ENCODE measurements at places on chromosomes 1 and 21. TPM values are rescaled to one million over a fixed set of nuclear protein-coding genes. Genes with fewer than 3 reads are reported as not detected.

The HSD11B1 gene
- total RNA-seq, result 11.4 TPM

The ADAMTS4 gene
- total RNA-seq, result 0.83 TPM

The PRAMEF25 gene
- total RNA-seq, result not detected

The RPS6KA1 gene
- total RNA-seq, result 175 TPM

- DNase-seq, result no peak
These were observed 40.6 kb downstream of the PDC start for GRCh38 chr1:186420311-186420710.

GRCh38 chr1:179230251-179230650, 774 bp upstream of the ABL2 start:
- DNase-seq, result no peak

GRCh38 chr21:45836268-45836655, 145.3 kb upstream of the COL6A1 start:
- no peak for DNase-seq

DNA sequence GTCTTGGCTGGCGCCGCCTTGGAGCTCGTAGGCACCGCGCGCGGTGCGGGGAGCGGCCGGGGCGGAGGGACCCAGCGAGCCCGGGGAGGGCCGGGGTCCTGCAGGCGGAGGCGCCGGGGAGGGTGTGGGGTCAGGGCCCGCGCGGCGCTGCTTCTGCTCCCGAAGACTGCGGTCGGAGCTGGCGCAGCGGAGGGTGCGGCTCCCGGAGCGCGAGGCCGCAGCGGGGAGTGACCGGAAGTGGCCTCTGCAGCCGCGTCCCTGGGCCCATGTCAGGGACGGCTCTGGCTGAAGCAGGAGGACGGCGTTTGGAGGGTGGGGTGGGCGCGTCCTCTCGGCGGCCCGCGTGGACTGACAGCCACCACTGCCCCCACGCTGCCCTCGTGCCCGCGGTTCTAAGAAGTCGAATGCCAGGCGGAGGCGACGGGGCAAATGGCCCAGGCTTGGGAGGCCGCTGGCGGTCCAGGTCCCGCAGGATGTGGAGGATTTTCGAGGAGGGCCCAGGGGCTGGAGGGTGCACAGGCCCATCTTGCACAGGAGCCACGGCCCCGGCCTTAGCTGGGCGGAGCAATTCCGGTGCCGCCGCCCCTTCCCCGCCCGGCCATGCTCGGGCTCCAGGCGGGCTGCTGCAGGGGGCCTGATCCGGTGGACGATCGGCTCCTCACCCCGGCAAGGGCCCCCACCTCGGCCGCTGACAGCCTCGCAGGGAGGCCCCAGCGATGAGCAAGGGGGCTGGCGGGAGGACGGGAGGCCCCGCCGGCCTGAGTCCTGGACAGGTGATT, 7.7 kb upstream of the ZNF669 start:
- no peak for DNase-seq

DNA sequence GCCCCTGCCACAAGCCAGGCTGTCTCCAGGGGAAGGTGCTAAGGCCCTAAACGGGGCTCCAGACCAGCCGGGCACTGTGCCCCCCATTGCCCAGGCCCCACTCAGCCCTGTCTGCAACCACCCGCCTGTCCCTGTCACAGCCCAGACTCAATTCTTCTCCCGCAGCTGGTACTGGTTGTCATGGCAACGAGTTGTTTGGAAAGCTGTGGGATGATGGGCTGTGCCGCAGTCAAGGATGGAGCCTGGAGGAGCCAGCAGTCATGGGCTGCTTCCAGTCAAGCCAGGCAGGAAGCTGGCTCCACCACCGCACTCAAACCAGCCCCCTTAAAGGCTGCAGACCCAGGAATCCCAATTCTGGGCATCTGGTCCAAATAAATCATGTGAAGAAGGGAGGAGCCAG, 4.2 kb downstream of the SPOCD1 start:
- no peak for DNase-seq

- DNase-seq, result no peak
These were observed 14.0 kb upstream of the L1TD1 start for GRCh38 chr1:62180639-62181038.

DNA sequence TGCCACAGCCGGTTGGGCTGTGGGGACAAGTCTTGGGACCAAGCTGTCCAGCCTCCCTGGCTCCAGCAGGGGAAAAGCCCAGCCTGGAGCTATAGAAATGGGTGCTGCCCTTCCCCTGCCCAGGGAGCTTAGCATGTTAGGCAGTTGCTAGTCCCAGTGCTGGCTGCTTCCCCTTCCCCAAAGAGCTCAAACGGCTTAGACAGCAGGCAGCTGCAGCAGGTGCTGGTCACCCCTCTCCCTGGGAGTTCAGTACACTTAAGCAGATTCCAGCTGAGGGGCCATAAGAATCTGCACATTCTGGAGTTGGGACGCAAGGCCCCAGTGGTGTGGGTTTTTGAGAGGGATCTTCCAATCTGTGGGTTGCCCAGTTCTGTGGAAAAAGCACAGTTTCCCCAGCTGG, 11.1 kb upstream of the REG4 start:
- DNase-seq, result no peak

DNA sequence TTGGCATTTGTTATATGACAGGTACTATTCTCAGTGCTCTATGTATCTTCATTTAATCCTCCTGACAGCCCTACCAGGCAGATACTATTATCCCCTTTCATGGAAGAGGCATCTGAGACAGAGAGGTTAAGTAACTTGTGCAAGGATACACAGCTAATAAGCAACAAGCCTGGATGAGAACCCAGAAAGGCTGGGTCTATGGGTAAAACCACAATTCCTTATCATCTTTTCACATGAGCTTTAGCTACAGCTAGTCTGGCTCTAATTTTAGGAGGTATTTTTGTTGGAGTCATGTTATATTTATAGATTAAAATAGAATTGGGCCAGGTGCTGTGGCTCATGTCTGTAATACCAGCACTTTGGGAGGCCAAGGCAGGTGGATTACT, 27.7 kb downstream of the DNTTIP2 start:
- no peak for DNase-seq

GRCh38 chr21:41564871-41565274, 56.9 kb upstream of the TMPRSS2 start:
- DNase-seq, result peak; percentile 36

DNA sequence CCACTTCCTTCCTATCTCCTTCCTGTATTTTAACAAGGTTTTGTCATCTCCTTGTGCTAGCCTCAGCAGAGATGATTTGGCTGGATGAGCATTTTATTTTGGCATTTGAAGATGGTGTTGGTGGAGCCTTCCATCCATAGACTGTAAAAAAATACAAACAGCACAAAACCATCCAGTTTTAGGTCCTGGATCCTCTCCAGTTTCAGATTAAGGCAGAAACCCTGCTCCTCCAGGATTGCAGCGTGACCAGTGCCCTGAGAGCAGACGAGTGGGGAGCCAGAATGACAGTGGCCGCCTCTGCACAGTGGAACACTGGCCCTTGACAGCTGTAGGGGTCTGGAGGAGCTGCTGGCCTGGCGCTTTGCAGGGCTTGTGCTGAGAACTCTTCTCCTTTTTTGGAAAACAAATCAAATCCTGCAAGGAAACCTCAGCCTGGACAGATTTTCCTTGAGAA, 72.2 kb upstream of the GADD45A start:
- no peak for DNase-seq
